Suprapubic skin (tissue), 4 donors: ENCODE measurements at places on chromosomes 2 and 18.

- no peak for DNase-seq
Measured at GRCh38 chr2:23209059-23209458, 175.9 kb upstream of the KLHL29 start.

DNA sequence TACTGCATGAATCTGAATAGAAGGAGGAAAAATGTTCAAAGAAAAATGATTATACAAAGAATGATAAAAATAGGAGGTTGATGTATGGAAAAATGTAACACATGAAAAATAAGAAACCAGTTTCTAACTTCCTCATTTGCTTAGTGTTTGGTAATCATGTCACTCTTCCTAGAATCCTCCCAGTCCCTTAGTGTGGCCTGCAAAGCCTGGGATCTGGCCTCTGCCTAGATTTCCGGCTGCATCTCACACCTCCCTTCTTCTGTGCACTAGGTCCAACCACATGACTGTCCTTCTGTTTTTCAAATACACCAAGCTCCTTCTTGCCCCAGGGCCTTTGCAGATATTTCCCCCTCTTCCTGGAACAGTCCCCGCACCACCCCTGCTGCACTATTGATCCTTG lies 76.8 kb upstream of the RBMS1 start:
- DNase-seq, result no peak

- no peak for DNase-seq
Measured at GRCh38 chr2:18061717-18062116, 183.2 kb downstream of the KCNS3 start.

- no peak for DNase-seq
Measured at GRCh38 chr2:128286011-128286721, 32.5 kb downstream of the HS6ST1 start.

DNA sequence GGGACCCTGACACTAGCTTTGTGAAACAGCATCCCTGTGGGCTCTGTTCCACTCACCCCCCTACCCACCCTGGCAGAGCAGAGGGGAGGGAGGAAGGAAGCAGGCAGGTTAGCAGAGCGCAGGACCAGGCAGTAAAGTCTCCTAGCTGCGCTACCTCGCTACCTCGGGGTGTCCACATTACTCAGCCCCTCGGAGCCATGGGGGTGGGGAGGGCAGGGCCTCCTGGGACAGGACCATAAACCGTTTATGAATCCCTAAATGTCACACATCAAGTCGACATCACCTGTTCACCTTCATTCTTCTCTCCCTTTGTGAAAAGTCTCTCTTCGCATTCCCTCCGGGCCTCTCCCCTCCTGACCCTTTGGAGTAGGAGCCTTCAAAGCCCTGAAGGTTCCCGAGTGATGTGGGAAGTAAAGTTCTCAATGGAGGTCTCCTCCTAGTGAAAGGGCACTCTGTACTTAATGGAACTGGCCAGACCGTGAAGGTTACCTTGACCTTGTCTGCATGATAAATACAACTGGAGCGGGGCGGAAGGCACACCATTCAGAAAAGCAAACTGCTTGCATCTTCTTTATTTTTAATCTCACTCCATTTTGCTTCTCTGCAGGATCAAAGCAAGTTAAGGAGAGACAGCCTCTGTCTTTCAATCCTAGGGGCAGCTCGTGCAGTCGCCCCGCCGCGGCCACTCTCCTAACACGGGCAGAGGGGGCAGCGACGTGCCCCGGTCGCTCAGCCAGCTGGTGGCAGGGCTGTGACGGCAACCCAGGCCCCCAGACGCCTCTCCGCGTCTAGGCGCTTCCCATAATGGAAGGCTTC lies 23.7 kb upstream of the SMAD7 start:
- no peak for DNase-seq

- no peak for DNase-seq
Measured at GRCh38 chr2:227485429-227485828, 13.5 kb downstream of the AGFG1 start.

DNA sequence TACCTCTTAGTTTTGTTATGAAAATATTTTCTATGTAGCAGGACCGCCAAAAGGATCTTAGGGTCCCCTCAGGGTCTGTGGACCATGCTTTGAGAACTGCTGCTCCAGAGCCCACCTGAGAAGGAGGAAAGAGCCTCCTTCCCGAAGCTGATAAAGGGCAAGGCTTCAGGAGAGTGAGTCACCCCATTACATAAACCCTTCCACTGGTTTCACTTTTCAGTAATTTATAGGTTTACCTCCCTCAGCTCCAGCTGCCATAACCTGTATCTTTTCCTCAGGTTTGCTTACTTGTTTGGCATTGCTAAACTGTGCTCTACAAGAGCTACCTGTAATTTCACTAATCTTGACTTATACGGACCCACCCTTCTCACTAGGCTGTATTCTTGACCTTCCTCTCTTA lies 6.6 kb downstream of the TTLL4 start:
- DNase-seq, result no peak

- DNase-seq, result no peak
Measured at GRCh38 chr2:223582001-223582400, 20.2 kb downstream of the SCG2 start.

DNA sequence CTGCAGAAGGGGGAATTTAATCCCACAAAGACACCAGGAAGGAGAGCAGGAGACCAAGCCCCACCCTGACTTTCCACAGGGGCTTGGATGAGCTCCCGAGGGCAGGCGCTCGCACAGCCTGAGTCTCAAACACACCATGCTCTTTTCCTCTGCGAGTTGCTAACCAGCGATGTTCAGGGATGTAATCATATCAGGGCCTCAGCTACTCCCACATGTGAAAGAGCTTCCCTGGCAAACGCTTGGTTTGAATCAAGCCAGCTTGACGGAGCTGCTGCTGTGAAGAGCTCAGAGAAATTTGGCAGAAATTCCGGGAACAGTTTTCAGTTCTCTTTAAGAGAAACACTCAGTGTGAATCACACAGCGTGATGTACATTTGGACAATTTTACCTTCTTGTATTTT lies 385.8 kb downstream of the GALR1 start:
- DNase-seq, result no peak

GRCh38 chr18:31451625-31452024 lies 4.1 kb downstream of the DSG3 start:
- no peak for DNase-seq

DNA sequence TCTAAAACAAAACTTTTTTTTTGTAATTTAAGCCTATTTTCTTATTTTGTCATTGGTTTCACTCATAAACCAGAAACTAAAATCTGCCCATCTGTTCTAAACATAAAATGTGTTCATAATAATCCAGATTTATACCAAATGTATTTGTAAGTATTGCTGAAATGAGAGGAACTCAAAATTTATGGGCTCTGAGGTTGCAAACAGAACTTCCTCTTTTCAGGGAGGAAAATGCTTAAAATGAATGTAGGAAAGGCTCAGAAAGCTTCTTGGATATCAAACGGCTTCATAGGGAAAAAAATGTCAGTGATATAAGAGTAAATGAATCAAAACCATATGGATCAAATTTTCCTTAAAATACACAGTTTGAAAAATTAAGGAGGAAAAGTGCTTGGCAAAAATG lies 83.9 kb downstream of the PAX3 start:
- no peak for DNase-seq

GRCh38 chr18:40272630-40273231 lies 1682.3 kb upstream of the PIK3C3 start:
- DNase-seq, result no peak

DNA sequence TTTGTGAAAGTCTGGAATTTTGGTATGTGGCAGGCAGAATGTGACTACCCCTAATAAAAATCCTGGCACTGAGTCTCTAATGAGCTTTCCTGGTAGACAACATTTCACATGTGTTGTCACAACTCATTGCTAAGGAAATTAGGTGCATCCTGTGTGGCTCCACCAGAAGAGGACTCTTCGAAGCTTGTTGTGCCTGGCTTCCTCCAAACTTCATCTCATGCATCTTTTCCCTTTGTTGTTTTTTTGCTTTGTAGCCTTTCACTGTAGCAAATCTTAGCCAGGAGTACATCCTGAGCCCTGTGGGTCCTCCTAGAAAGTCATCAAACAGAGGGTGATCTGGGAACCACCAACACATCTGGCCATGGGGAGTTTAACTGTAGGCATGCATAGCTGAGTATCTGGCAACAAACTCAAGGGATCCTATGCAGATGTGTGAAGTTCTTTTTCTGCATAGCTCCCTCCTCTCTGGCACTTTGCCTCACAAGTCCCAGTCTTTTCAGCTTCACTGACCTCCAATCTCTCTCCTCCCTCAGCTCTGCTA lies 42.1 kb upstream of the SERTAD2 start:
- DNase-seq, result no peak

- no peak for DNase-seq
Measured at GRCh38 chr2:77666251-77666980, 144.2 kb upstream of the LRRTM4 start.

GRCh38 chr18:4631239-4631638 lies 176.1 kb upstream of the DLGAP1 start:
- DNase-seq, result no peak
